H1 (cell line): ENCODE measurements at places on chromosomes 5 and 9.

GRCh38 chr5:31866166-31866565 lies 227.2 kb downstream of the PDZD2 start:
- no peaks in the 10 kb centered on the region for H3K4me1 ChIP-seq
- H3K27me3 ChIP-seq, result no peaks in the 10 kb centered on the region
- no peaks in the 10 kb centered on the region for H3K36me3 ChIP-seq
- H3K4me3 ChIP-seq, result no peak overlapping the region
- H3K27ac ChIP-seq, result no peak overlapping the region

GRCh38 chr9:115106642-115107041 lies 11.3 kb downstream of the TNC start:
- no peak overlapping the region for H3K4me3 ChIP-seq
- no peak overlapping the region for H3K27ac ChIP-seq
- H3K4me1 ChIP-seq, result no peaks in the 10 kb centered on the region
- H3K36me3 ChIP-seq, result no peaks in the 10 kb centered on the region

DNA sequence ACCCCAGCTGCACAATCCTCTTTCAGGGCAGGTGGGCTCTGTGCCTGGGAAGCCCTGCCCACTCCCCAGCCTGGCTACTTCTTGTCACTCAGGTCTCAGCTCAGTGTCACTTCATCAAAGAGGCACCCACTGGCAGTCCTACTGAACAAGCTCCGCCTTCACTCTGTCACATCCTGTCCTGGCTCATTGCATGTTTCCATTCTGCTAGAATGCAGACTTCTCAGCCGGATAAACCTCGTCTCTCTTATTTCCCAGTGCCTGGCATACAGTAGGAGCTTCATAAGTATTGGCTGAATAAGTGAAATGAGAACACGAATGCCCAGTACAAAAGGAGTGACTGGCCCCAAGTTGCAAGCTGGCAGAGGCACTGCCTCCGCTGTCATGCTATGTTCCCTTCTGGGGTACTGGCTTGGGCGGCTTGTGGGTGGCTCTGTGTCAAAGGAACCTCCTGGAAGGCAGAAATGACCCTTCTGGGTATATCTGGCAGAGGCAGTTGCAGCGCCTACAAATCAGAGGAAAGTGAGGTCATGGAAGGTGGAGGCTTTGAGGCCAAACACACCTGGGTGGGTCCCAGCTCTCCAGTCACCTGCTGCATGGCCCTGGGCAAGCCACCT lies 98.3 kb upstream of the PHYKPL start:
- H3K27me3 ChIP-seq, result no peaks in the 10 kb centered on the region
- no peak overlapping the region for H3K4me3 ChIP-seq
- H3K36me3 ChIP-seq, result no peaks in the 10 kb centered on the region
- no peak overlapping the region for H3K27ac ChIP-seq

- peaks cover under 1% of the 10 kb centered on the region; the same call in 1 of the 2 replicates for H3K4me1 ChIP-seq
- no peak overlapping the region for H3K27ac ChIP-seq
- H3K36me3 ChIP-seq, result no peaks in the 10 kb centered on the region
- peaks cover under 1% of the 10 kb centered on the region; the same call in 1 of the 2 replicates for H3K27me3 ChIP-seq
Measured at GRCh38 chr5:96931605-96932004, 4.3 kb upstream of the LNPEP start.

- no peaks in the 10 kb centered on the region for H3K27me3 ChIP-seq
- H3K36me3 ChIP-seq, result no peaks in the 10 kb centered on the region
- no peaks in the 10 kb centered on the region for H3K4me1 ChIP-seq
- DNase-seq, result no peak
Measured at GRCh38 chr5:154356020-154356655, 89.7 kb upstream of the SAP30L start.

- H3K27ac ChIP-seq, result no peak overlapping the region
- DNase-seq, result no peak
- no peaks in the 10 kb centered on the region; the same call in 1 of the 2 replicates for H3K4me1 ChIP-seq
- H3K27me3 ChIP-seq, result no peaks in the 10 kb centered on the region
Measured at GRCh38 chr5:149594206-149594895, 13.1 kb downstream of the ARHGEF37 start.

GRCh38 chr5:14669975-14670374 lies 5.5 kb downstream of the OTULIN start:
- H3K4me1 ChIP-seq, result peaks cover 16% of the 10 kb centered on the region
- no peaks in the 10 kb centered on the region for H3K27me3 ChIP-seq
- no peak overlapping the region for H3K4me3 ChIP-seq

DNA sequence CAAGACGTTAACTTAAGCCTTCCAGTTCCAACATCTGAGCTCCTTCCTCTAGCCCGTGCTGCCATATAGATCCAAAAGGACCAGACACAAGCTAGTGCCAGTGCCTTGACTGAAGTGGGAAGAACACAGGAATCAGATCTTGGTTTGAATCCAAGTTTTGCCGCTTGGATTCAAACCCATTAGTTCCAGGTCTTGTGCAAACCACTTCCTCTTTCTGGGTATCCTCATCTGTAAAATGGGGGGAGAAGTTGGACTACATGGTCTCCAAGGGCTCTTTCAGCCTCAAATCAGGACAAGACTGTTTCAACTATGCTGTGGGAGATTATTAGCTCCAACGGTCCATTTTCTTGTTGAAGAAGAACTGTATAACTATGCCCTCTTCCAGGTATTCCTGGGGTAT lies 32.6 kb downstream of the TTLL11 start:
- H3K27me3 ChIP-seq, result no peaks in the 10 kb centered on the region; the same call in 1 of the 2 replicates
- H3K4me3 ChIP-seq, result no peak overlapping the region
- no peak for DNase-seq
- H3K27ac ChIP-seq, result no peak overlapping the region
- no peaks in the 10 kb centered on the region for H3K36me3 ChIP-seq

- no peak overlapping the region for H3K27ac ChIP-seq
- H3K4me1 ChIP-seq, result no peaks in the 10 kb centered on the region; the same call in 1 of the 2 replicates
- H3K27me3 ChIP-seq, result no peaks in the 10 kb centered on the region
- no peak overlapping the region for H3K4me3 ChIP-seq
Measured at GRCh38 chr9:132350861-132351315, 3.9 kb downstream of the SETX start.

GRCh38 chr9:91158946-91159345 lies 202.8 kb downstream of the AUH start:
- H3K4me1 ChIP-seq, result no peaks in the 10 kb centered on the region; the same call in 1 of the 2 replicates
- no peaks in the 10 kb centered on the region for H3K36me3 ChIP-seq
- H3K27me3 ChIP-seq, result no peaks in the 10 kb centered on the region
- H3K4me3 ChIP-seq, result no peak overlapping the region

- no peak overlapping the region for H3K4me3 ChIP-seq
- no peaks in the 10 kb centered on the region for H3K36me3 ChIP-seq
- no peak for DNase-seq
Measured at GRCh38 chr9:120932086-120932823, 5.7 kb upstream of the TRAF1 start.

GRCh38 chr5:172691886-172692285 lies 50.8 kb downstream of the NEURL1B start:
- peaks cover 3% of the 10 kb centered on the region for H3K4me1 ChIP-seq
- H3K27me3 ChIP-seq, result no peaks in the 10 kb centered on the region
- no peak for DNase-seq
- no peaks in the 10 kb centered on the region for H3K36me3 ChIP-seq

GRCh38 chr5:159858871-159859270 lies 57.4 kb upstream of the ADRA1B start:
- no peak for DNase-seq
- H3K27me3 ChIP-seq, result peaks cover 3% of the 10 kb centered on the region
- H3K36me3 ChIP-seq, result no peaks in the 10 kb centered on the region
- no peak overlapping the region for H3K27ac ChIP-seq
- no peaks in the 10 kb centered on the region for H3K4me1 ChIP-seq

- no peaks in the 10 kb centered on the region; the same call in 1 of the 2 replicates for H3K36me3 ChIP-seq
- peaks cover 96% of the 10 kb centered on the region for H3K27me3 ChIP-seq
- H3K4me3 ChIP-seq, result peak overlapping the region; percentile 65
- H3K27ac ChIP-seq, result no peak overlapping the region
- H3K4me1 ChIP-seq, result peaks cover 19% of the 10 kb centered on the region
- DNase-seq, result peak; percentile 73
Measured at GRCh38 chr9:137167747-137168572, 1.9 kb downstream of the LRRC26 start.
